Choroid plexus epithelial cell (primary cell): ENCODE measurements at places on chromosomes 3 and 15.

DNA sequence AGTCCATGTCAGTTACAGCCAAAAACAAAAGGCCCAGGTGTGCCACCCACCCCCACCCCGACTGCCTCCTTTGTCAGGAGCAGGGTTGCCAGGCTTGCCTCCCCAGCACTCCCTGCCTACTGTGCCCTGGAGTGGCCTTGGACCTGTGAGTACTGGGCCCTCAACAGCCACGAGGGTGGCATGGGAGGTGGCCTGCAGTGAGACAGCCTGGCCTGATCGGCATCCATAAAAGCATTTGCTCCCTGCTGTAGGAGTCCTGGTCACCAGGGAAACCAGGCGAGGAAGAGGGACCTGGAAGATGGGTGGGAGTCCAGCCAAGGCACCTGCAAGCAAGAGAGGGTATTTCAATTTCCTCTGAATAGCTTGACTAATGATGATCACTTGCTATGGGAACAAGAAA, 56.4 kb upstream of the KCNMB2 start:
- DNase-seq: no peak

DNA sequence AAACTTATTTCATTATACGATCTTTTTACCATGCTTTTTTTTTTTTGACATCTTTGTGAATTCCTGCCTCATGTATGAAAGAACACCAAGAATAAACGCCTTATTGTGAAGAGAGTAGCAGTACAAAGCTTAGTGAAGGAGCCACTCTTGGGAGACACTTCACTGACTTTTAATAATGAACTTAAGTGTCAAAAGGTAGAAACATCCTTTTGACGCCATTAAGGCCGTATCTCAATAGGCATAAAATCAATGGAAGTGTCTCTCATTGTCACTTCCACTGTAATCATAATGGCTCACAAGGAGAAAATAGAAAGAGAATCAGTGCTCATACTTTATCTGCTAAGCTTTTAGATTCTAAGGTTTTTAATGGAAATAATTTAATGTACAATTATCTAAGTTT, 657.8 kb downstream of the DIPK2A start:
- DNase-seq: no peak

DNA sequence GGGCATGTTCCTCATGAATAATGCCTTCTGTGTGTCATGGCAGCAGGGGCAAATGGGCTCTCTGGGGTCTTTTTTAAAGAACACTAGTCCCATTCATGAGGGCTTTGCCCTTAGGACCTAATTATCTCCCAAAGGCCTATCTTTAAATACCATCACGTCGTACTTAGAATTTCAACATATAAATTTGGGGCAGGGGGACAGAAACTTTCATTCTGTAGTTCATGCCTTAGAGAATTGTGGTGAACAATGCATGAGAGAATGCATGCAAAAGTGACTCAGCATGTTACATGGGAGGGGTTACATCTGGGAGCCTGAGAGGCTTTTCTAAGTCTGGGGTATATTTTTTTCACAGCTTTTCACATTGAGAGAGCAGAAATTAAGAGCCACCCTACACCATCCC, 208.5 kb upstream of the ROPN1 start:
- no peak for DNase-seq

GRCh38 chr3:6354653-6355052, 506.3 kb upstream of the GRM7 start:
- DNase-seq: no peak

GRCh38 chr3:74691946-74692345, 77.5 kb upstream of the CNTN3 start:
- DNase-seq: no peak

DNA sequence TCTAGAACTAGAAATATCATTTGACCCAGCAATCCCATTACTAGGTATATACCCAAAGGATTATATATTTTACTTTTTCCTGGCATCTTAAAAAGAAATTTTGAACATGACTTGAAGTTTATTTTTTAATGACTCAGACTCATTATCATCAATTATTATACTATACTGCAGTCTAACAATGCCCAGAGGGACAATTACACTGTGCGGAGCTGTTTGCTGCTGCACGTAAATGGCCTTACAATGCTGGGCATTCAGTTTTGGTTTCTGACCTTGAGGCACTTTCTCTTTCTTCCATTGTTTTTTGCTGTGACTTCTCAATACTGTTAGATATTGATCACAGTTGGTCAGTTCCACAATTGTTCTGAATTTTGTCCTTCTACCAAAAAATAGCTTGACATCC, 128.8 kb downstream of the GBE1 start:
- no peak for DNase-seq

DNA sequence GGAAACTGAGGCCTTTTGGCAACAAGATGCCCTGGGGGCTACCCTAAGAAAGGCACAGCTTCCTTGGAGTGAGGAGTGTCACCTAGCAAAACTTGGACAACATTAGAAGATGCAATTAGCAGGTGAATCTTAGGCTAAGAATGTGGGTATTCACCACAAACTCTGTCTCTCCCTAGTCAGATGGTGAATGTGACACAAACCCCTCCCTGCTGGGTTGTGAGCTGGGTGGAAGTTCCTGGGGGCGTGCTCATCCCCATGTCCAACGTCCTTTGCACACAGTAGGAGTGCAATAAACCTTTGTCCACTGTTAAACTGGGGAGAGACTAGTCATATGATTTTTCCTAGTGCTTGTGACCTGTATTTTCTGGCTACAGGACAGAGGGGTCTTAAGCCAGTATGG, 67.1 kb upstream of the SH3GL3 start:
- DNase-seq: no peak

DNA sequence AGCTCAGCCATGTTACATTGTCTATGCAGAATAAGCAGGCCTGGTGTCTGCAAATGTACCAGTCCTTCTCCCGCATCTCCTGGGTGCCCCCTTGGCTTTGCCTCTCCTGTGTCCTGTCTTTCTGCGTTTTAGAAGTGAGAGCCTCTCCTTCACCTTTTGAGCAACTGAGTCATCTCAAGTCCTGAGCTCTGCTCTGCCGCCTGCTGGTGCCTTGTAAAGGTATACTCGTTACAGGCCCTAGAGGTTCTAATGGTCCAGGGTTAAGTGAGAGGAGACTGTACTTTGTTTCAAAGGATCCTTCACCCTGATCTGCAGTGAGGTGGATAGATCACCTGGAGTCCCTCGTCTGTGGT, 12.6 kb downstream of the GHRL start:
- no peak for DNase-seq
